CD4-positive, alpha-beta T cell (primary cell): ENCODE measurements at places on chromosomes 12 and 14.

- no peak for DNase-seq
Measured at GRCh38 chr14:104856869-104857860, 7.9 kb upstream of the CEP170B start.

- DNase-seq = no peak
Measured at GRCh38 chr12:71848212-71848611, 8.7 kb downstream of the TBC1D15 start.

DNA sequence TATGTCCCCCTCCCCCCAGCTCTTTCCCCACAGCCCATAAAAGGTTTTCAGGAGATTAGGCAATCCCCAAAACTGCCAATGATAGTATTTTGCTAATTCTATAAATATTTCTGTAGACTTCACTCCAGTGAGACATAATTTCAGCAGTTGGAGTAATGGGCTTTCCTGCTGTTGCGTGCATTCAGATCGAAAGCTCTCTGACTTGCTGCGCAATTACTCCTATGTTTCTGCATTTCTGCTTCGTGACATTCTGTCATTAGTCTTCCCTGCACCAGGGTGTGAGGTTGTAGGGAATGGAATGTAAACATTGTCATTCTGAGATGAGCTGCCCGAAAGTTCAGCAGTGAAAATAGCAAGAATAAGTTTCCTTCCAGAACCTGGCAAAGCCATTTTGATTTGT, 58.2 kb downstream of the SAMD4A start:
- DNase-seq = no peak

GRCh38 chr14:35878272-35879150, 52.4 kb downstream of the BRMS1L start:
- DNase-seq = no peak

- no peak for DNase-seq
Measured at GRCh38 chr14:78933948-78934524, 763.9 kb downstream of the NRXN3 start.

- DNase-seq = no peak
Measured at GRCh38 chr12:108240027-108240785, 98.9 kb downstream of the CMKLR1 start.

DNA sequence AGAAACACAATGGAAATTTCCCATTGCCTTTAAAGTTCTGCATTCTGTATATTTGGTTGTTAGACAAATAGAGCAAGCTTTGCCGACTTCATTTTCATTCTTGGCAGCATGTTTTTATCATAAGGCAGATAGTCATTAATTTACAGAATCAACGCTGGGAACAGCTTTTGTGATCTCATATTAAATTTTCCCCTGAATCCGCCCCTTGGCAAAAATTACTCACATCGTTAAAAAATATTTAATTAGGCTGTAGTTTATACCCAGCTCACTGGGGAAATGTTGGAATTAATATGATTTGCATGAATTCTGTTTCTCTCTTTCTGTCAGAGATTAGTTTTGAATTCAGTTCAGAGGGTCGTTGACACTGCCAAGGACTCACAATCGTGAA, 297.6 kb downstream of the EGLN3 start:
- DNase-seq = no peak
